Activated CD4-positive, alpha-beta memory T cell treated with anti-CD3 and anti-CD28 coated beads for 36 hours (primary cell): ENCODE measurements at places on chromosomes 4 and X.

DNA sequence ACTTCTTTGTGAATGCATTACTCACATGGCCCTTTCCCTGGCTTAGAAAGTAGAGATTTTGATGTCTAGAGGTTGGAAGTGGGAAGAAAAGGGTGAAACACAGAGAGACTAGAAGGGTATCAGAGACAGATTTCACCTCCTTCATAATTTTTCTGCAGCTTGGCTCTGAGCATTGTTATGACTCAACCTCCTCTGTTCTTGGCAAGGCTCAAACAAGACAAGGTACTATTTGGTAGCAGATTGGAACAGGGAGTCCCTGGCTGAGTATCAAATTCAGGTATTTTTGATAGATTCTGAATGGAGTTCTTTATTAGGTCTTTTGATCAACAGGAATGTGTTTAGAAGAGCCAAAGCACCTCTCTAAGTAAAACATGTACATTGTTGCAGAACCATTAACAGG, 146.3 kb upstream of the CHRDL1 start:
- DNase-seq = no peak

DNA sequence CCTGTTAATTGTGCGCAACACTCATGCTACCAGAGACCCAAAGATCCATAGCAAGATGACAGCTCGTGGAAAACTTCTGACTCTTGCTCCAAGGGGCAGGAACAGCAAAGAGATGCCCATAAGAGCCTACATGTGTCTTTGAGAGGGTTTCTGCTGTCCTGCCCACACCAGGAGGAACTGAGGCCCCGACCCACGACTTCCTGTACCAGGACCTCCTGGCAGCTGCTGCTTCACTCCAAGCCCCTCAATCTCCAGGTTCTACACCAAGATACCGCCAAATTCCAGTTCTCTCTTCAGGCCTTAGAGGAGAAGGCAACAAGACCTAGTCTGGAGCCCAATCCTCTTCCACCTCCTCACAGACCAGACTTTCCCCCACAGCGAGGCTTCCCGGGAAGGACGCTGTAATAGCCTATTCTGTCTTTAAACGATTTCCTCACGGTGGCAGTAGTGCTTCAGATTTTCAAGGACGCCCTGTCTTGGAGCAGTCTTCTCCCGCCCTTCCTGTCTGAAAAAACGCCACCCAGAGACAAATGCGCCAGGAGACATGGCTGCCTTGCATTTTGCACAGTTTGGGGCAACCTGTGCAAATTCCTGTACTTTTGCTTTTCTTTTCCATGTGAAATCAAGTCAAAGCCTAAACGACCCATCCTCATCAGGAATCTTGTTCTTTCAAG, 230.2 kb upstream of the STK26 start:
- DNase-seq = no peak

DNA sequence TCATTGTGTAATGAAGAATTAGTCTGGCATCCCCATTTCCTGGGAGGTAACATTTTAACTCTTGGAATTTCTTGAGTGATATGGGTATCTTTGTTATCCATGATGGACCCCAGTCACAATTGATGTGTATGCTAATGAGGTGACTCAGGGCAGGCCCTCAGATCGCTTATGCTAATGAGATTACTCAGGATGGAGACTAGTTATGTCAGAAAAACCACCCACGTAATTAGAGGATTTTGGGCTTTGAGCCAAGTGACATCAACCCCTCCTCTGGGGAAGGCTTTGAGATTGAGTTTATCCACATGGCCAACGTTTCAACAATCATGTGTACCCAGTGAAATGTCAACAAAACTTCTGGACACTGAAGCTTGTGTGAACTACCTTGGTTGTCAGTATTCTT, 772.7 kb downstream of the STPG2 start:
- no peak for DNase-seq

DNA sequence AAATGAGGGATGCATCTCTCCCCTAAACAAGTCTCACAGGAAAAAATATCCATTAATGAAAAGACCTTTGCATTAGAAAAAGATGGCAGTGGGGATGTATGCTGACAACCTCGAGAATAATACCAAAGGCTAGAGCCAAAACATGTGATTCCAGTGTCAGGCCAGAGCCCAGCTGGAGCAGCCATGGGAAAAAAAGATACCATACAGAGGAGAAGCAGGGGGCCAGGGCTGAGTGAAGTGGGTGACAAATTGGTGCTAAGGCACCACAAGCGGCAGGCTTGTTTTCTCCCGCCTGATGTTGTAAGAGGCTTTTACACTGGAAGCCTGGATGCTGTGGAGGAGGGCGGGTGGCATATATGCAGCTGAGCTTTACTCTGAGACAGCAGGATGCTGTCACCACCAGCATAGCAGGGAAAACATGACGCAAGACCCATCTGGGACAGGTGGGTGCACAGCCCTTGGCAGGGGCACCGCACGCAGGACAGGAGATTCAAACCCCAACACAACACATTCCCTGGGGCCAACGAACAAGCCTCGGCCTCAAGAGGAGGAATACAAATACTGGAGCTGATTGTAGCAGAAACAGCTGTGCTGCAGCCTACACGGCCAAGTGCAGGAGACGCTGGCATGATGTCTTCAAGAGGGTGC, 91.9 kb downstream of the TSPAN5 start:
- DNase-seq = no peak

- DNase-seq = no peak
These were observed 9.3 kb downstream of the CCDC160 start for GRCh38 chrX:134246282-134246681.

GRCh38 chrX:22105231-22105630, 73.1 kb downstream of the PHEX start:
- DNase-seq = no peak

GRCh38 chrX:31212856-31213748, 141.3 kb upstream of the FTHL17 start:
- no peak for DNase-seq

DNA sequence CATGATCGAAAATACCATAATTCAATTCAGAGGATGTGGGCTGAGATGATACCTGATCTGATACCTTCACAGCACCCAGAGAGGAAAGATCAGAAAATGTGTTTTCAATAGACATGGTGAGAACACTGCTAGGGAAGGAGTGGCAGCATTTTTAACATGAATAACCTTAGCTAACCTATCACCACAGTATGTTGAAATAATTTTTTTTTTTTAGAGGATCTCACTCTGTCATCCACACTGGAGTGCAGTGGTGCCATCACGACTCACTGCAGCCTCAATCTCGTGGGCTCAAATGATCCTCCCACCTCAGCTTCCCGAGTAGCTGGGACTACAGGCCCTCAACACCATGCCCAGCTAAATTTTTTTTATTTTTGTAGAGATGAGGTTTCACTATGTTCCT, 90.5 kb upstream of the RAPGEF2 start:
- no peak for DNase-seq

- DNase-seq = peak; percentile 9
These were observed 35.3 kb upstream of the DCX start for GRCh38 chrX:111447298-111447697.

DNA sequence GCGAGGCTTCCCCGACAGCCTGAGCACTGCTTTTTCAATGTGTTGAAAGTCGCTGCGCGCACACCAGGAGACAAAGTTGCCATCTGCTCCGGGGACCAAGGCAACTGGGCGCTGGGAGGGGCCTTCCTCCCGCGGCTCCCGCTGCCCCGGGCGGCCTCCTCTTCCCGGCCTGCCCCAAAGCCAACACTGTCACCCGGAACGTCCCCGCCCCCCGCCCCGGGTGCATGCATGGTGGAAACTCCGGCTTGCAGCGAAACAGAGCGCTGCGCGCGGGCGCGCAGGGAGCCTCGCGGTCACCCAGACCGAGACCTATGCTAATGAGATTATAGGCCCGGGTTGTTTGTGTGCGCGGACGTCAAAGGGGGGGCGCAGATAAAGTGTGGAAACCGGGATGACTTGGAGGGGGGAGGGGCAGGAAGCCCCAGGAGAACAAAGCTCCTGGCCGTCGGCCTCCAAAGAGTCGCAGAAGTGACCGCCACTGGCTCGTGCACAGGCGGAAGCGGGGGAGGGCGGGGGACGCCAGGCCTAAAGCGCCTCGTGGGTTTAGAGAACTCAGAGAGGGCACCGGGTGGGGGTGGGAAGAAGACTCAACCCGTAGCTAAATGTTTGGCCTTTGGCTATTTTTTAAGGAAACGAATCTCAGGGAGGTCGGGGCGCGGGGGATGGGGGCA, 88.8 kb downstream of the BCOR start:
- peak; percentile 53 for DNase-seq

- DNase-seq = no peak
These were observed 533.0 kb upstream of the ARX start for GRCh38 chrX:25548811-25549210.

DNA sequence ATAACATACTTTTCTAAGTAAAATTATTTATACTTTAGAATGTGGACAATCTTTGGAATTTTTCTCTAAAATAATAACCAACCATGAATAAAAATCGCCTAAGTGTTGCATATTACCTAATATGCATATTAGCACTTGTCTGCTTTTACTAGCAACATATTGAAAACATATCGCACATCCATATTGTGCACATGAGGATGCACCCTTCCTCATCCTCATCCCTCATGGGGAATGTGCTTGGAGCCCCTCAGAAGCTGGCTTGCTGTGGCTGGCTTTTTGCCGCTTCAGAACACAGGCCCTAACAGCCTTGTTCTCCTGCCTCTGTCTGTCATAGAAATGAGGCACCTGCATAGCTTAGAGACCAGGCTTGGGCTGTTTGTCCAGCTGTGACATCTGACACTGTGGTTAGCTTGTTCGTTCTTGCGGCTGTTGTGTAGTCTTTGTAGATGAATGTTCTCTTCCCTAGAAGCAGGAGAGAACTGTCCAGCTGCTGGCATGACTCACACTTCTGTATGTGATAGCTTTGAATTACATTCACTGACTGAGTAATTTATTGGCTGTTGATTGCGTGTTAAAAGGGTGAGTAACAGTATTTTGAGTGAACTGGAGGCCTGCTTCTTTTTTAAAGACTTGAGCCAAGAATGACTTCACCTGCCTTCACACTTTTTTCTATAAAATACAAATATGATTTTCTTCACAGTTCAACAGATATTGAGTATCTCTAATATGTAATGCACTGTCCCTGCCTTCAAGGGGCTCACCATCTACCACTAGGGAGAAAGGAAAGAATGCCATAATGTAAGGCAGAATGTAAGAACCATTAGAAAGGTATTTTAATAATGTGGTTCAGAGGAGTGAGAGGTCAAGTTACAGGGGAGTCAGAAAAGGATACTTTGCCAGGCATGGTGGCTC, 81.9 kb downstream of the HMGB2 start:
- DNase-seq = peak; percentile 38

DNA sequence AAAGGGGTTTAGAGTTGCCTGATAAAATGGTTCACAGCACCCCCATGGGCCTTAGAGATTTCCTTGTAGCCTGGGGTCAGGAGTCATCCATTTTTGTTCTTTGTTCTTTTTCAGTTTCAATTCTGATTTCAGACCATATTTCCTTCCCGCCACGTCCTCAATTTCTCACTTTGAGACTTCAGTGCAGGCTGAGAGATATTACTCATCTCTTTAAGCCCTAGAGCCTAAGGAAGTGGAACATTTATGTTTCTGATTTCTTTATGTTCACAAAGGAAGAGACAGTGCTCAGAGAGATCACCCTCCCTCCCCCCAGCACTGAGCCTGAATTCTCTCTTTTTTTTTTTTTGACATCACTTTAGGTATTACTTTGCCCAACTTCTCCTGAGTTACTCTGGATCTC, 56.3 kb downstream of the MSN start:
- peak; percentile 62 for DNase-seq

GRCh38 chr4:73528171-73528570, 46.6 kb downstream of the AFM start:
- DNase-seq = no peak

DNA sequence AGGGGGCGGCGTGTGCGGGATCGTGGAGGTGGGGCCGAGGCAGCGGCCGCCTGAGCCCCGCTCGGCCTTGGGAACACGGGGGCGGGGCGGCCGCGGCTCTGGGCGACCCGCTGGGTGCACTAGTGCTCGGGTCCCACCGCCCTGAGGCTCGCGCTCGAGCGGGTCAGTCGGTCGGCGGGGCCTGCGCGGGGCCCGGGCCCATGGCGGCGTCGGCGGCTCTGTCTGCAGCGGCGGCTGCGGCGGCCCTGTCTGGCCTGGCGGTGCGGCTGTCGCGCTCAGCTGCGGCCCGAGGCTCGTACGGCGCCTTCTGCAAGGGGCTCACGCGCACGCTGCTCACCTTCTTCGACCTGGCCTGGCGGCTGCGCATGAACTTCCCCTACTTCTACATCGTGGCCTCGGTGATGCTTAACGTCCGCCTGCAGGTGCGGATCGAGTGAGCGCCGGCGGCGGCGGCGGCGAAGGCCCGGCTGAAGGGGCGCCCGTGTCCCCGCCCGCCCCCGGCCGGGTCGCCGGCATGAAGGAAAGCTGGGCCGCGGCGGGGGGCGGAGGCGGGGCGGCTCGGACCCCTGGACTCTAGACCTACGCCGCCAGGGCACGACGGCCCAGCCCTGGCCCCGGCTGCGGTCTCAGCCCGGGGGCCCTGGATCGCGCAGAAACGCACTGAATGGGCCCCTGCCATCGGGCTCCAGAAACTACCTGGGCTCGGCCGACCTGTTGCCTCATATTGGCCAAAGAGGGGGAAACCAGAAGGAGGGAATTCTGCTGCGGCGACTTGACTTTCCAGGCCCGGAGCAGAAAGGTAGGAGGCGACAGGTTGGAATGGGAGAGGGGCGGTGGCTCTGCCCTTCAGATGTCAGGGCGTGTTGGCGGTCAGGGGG, at the start of gene SMIM10L2A:
Gene SMIM10L2A (plus strand): TSS at position 13 of the 878 bp plus-strand sequence. CDS start 188 bp downstream, at position 201.
- DNase-seq = peak; percentile 15

- DNase-seq = no peak
These were observed 1156.7 kb downstream of the FAM133A start for GRCh38 chrX:94830717-94831116.

- DNase-seq = no peak
These were observed 29.2 kb downstream of the LGI2 start for GRCh38 chr4:25001509-25001908.

- no peak for DNase-seq
These were observed 73.0 kb upstream of the FRMPD4 start for GRCh38 chrX:12065251-12065650.

DNA sequence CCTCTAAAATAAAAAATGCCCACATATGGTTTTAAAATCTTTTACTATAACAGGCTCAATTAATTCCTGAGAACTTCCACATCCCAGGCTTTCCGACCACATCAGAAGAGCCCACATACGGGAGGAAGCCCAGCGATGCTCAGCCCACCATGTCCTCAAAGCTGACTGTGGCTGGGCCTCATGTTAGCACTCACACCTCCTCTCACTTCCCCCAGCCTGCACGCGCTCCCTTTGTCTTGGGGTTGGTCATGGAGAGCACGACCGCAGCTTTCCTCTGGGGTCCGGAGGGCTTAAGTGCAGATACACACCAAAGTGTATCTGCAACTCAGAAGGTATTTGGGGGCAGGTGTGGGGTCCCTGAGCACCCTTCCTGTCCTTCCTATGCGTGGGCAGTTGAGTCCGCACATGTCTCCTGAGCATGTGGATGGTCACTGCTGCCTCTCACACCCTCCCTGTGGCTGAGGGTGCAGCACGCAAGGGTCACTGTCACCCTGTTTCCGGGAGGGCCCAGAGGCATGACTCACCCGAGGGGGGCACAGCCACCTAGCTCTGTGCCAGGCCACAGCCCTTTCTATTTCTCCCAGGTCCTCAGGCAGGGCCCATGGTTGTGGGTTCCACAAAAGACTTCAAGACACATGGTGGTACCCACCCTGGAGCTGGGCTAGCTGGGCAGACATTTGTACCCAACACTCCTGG, 21.2 kb downstream of the WDR1 start:
- peak; percentile 51 for DNase-seq

- no peak for DNase-seq
These were observed 121.6 kb upstream of the FAT1 start for GRCh38 chr4:186845137-186845842.
